Caki2 (cell line): ENCODE measurements at places on chromosomes 7 and 10.

- DNase-seq, result no peak
Measured at GRCh38 chr7:45623157-45623556, 49.0 kb downstream of the ADCY1 start.

DNA sequence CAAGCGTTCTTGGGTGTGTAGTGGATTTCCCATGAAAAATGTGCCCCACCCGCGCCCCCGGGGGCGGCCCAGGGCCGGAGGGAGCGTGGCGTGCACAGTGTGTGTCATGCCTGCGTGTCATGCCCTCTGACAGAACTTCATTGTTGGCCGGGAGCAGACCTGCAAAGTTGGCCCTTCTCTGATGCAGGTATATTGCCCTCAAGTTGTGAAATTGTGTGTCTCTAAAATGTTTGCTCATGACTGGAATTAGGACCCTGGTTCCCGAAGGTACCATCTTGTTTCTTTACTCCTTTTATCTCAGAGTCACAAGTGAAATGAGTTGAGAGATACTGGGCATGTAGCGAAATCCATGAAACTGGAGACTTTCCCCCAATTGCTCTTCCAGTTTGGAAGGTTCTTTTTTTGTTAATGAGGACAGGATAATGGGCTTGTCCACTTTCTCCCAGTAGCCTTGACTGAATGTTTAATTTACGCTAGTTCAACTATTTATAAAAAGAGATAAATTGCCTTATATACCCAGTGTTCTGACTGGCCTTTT lies 26.2 kb downstream of the ADK start:
- DNase-seq, result no peak

DNA sequence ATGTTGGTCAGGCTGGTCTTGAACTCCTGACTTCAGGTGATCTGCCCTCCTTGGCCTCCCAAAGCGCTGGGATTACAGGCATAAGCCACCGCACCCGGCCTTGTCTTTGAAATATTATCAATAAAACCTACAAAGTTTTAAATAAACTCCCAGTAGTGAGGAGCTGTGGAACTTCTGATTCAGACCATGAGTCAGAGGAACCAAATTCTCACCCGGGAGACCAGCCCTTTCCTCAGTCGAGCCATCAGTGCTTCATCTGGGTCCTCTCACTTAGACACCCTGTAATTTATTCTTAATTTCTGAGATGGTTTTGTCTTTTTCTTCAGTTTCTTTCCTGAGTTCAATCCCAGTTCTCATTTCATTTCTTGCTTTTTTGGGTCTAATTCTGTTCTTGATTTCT lies 68.6 kb downstream of the DYNC2I1 start:
- no peak for DNase-seq

DNA sequence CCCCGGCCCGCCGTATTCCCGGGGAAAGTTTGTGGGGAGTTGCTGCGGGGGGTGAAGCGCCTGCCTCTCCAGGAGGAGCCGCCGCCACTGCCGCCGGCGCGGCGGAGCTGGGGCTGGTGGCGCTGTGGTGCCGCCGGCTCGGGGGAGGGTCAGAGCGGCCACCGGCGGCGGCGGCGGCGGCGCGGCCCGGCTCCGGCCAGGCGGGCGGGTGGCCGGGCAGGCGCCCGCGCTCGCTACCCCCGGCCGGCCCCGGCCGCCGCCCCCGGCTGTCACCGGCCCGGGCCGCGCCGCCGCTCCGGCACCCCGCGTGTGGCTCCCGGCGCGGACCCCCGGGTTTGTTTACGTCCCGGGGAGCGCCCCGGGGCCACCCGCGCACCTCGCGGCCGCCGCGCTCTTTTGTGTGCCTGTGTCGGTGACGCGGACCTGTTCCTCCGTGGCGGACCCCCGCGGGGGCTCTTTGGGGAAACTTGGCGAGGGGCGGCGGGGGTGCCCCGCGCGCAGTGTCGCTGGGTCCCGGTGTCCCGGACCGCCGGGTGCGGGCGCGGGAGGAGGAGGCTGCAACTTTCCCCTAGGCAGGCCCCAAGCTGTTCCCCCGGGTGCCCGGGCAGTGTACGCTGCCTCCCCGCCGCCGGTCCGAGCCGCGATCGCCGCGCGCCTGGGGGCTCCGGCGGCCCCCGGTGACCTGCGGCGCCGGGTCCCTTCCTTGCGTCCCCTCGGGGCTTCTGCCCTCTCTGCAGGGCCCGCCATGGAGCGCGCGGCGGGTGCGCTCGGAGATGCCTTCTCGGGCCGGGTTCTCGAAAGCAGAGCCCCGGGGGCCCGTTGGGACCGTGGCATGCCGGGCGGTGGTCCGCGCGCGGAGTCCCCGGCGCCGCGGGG lies 593 bp upstream of the CUX1 start:
- DNase-seq, result peak; percentile 29

- DNase-seq, result no peak
Measured at GRCh38 chr10:17386616-17387075, 67.7 kb downstream of the ST8SIA6 start.

DNA sequence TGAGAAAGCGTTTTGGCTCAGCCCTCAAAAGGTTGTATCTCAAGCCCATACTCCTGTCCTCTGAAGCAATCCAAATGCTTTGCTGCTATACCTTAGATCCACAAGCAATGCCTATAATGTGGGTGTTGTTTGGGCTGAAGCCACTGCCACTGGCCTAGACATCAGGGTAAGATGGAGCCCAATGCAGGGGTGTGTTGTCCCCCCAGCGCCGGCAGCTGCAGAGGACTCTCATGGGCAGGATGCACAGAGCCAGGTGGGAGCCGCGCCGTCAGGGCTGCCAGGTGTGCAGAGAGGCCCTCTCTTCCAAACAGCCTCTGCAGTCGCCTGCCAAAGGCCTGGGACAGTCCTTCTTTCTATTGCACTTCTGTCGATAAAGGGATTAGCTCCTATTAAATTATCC lies 205.2 kb upstream of the SHH start:
- no peak for DNase-seq

GRCh38 chr7:37196676-37197075 lies 252.0 kb downstream of the ELMO1 start:
- no peak for DNase-seq
